ENCODE measurements at places on chromosomes 6 and 20.

- no peak for DNase-seq
Observed at GRCh38 chr6:10389739-10390494, 25.0 kb downstream of the TFAP2A start.

- DNase-seq: peak; percentile 92
Observed at GRCh38 chr6:155782739-155783459, 327.3 kb upstream of the NOX3 start.

GRCh38 chr6:96907498-96907897 lies 9.8 kb upstream of the NDUFAF4 start:
- peak; percentile 20 for DNase-seq

- DNase-seq: no peak
Observed at GRCh38 chr20:49863666-49864065, 51.0 kb downstream of the SLC9A8 start.

- no peak for DNase-seq
Observed at GRCh38 chr20:35001596-35002362, 46.1 kb downstream of the MYH7B start.

DNA sequence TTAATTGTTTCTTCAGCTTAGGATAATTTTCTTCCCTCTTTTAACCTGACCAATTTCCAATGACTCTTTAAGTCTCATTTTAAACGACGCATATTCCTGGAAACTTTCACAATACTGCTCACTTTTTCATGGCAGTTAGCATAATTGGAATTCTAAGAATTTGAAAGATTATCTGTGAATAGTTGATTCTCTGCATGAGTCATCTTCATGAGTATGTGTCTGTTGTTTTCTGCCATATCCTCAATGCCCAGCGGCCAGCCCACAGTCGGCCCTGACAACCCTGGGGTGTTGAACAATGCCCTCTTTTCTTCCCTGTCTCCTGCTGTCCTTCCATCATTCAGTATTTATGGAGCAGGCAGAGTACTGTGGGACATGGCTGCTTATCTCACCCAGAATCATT lies 554.2 kb downstream of the CDH26 start:
- peak; percentile 22 for DNase-seq
